ENCODE measurements at places on chromosomes 6 and 20.
A peak's percentile ranks its signal among the peaks of the same experiment; 100 is the strongest.

DNA sequence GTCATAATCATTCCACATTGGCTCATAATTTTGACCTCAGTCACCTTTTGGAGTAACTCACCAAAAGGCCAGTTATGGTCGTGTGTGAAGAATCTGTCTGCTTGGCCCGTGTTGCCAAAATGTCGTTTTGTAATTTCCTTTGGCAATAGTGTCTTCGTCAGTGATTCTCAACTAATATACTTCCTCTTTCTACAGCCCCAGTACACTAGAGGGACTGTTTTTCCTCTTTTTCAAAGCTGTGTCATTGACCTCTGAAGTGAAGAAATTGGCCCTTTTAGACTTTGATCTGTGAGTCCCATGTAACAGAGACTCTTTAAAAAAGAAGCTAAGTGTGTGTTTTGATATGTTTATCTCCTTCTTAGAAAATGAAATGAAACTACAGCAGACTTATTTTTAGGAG, 5.2 kb downstream of the FOXO3 start:
- no peak for DNase-seq

DNA sequence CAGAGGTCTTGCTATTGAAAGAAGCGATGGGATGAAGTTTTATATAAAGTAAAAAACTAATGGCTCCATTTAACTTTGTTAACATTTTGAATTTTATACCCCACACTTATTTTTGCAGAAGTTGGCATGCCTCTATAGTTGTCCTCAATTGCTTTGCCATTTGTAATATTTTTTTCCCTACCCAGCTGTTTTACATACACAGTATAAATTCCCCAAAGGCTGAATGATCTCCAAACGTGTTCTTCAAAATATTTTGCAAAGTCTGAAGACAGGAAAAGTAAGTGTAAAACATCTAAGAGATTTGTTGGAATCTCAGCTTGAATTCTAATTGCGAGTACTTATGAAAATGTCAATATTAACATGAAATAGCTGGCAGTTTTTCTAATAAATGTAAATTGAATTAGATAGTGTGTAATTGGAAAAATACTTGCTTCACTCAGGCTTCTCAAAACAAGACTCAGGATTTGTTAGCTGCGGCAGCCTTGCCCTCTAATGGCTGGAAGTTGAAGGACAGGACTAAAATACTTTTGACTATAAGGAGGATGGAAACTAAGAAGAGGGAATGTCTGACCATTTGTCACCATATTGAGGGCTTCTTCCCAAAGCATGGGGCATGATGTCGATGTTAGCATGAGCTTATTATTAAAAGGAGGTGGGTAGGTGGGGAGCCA, 226.8 kb downstream of the UST start:
- DNase-seq: peak; percentile 71

DNA sequence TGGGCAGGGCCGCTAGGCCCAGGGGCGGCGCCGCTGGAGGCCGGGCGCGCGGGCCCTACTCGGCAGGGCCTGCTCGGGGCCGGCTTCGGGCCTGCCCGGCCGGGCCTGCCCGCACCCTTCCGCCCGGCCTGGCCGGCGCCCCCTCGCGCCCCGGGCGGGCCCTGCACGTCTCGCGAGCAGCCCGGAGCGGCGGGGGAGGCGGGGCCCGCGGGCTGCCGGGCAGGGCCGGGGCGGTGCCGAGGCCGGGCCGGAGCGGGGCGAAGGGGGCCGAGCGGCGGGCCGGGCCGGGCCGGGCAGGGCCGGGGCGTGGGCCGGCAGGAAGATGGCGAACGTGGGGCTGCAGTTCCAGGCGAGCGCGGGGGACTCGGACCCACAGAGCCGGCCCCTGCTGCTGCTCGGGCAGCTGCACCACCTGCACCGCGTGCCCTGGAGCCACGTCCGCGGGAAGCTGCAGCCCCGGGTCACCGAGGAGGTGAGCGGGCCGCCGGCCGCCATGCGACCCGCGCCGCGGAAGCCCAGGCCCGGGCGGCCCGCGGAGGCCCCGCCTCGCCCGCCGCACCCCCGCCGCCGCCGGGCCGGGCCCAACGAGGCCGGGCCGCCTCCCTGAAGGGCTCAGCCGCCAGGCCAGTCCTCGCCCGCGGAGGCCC, at the start of gene NPEPL1:
NPEPL1 (plus strand) TSS at position 222 of the 647 bp plus-strand sequence; CDS start at position 323, 101 bp downstream.
- DNase-seq: peak; percentile 71

DNA sequence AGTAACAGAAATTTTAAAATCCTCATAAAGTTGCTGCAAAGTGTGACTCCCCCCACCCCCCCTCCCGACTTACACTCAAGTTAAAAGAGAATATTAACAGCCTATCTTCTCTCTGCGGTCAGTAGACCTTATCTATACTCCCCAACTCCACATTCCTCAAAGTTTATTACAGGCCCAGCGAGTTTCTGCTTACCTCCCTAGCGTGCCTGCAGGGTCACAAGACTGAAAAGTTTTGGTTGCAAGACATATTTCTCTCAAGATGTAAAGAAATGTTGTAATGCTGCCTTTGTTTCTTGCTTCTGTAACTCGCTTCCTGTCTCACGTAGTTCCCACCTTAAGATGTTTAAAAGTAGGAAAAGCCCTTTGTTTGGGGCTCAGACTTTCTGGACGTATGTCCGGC, 699.6 kb downstream of the PHF3 start:
- no peak for DNase-seq

GRCh38 chr20:47500554-47500953, 1.1 kb upstream of the NCOA3 start:
- DNase-seq: no peak

GRCh38 chr20:38083338-38084048, 49.9 kb downstream of the RPRD1B start:
- DNase-seq: no peak

DNA sequence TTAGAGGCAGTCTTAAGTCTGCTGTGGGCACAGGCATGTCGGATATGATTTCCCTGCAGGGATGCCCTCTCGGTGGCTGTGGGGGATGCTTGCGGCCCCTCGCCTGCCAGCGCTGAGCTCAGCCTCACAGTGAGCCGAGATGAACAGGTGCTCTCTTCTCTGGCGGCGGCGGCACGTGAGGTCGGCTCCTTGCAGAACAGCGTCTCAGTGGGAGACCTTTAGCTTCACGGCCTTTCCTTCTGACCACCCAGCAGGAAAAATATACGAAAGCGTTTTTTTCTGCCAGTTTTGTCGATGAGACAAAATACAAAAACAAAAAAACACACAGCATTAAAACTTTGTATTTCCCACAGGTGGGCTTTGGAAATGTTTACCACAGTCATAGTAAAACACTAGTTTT, 23.6 kb downstream of the FOXA2 start:
- DNase-seq: peak; percentile 94

DNA sequence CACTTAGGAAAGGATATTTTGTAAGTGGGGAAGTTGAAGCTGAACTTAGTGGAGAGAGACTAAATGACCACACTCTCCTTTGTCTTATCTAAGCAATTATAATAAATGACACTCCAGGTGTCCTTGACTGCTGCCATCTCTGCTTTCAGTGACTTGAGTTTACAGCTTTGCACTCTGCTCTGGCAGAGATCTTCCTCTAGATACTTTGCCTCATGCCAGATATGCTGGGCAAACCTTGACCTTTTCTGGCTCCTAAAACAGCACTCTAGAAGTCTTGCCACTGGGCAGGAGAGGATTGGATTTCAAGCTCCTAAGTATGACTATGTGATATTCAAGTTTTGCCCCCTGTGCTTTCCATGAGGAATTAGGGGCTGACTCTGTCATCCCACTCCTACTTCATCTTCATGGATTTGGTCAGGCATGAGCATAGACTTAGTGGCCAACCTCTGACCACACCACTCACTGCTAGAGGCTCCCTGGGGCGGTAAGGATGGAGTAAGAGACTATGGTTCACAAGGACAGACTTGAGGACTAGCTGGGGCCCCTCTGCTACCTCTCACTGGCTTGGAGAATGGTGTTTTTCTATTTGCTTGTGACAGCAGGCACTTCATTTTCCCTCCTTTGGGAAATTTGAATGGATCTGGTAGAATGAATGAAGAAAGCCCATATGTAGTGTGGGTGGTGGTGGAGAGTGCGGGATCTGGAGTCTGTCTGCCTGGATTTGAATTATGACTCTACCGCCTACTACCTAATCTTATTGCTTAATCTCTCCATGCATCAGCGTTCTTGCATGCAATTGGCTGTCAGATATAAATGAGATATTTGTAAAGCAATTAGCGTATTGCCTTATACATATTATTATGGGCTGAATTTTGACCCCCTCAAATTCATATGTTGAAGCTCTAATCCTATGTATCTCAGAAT, 191.4 kb downstream of the REV3L start:
- peak; percentile 16 for DNase-seq
